ENCODE measurements at places on chromosomes 1 and 21.

GRCh38 chr1:160076295-160076694, 5.0 kb upstream of the KCNJ9 start:
- DNase-seq, result no peak

DNA sequence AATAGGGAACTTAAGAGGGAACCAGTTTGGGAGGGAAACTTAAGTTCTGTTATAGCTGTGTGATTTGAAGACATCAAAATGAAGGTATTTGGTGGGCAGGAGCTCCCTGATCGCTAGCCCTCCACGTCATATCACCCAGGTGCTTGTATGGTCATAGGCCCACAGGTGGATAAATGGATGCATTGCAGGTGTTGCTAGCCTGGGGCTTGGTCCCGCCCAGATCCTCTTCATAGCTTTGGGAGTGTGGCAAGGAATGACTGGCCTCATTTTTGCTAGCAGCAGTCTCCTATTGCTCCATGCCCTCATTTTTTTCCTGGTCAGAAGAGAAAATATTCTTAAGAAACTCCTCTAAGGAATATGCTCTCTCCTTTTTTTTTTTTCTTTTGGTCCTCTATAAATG, 11.3 kb downstream of the GNPAT start:
- no peak for DNase-seq

GRCh38 chr1:247286134-247286670, 30.3 kb downstream of the VN1R5 start:
- no peak for DNase-seq

DNA sequence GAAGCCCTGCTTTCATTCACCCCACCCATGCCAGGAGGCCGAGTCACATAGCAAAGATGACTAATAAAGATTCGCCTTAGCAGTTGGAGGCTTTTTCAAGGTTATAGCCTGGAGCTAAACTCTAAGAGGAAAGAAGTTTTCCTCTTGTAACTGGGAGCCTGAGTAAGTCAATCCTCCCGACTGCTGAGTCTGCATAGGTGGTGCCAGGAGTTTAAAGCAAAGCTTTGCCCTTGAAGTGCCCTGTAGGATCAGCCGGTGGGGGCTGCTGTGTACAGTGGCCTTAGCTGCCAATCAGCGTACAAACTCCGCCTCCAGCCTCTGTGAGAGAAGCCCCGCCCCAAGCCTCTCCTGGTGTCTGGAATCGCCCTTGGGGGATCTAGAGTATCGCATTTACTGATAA, 147.5 kb upstream of the SPATA6 start:
- no peak for DNase-seq

DNA sequence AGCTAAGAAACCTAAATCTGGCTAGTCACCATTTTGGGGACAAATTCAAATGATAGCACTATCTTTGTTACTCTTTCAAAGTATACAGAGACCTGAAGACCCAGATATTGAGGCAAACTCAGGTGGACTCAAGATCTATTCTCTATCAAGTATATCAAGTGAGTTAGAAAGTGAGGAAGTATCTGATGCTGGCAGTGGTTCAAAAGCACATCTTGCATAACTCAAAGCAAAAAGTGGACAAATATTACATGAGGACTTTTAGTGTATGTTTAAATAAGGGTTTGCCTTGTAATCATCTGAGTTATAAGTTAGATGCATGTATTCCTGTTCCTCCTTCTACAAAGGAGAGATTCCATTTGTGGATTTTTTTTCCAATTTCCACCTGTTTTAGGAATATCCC, 338.4 kb downstream of the DISC1 start:
- no peak for DNase-seq

- DNase-seq, result no peak
Measured at GRCh38 chr1:53503433-53504217, 44.4 kb downstream of the DMRTB1 start.

DNA sequence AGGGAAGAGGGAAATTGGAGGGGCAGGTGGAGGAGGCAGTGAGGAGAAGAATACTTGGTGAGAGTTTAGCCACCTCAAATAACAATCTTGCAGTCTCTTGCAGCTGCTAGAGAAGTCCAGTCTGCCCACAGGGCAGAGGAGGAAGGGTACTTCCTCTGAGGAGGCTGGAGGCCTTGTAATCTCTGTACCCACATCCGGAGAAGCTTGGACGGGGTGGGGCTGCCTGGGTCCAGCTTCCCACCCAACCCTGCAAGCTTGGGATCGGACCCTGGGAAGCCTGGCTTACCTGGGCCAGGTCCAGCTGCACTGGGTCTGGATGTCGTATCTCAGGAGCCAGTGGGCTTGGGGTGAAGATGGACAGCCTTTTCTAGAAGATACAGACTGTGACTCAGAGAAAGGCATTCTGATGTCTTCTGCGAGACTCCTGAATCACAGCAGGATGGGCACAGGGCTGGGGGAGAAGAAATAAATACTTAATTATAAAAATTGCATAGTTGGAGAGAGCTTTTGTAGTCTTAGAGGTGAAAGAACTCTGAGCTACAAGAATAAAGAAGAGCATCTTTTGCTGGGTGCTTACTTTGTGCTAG, 111.8 kb upstream of the JUN start:
- DNase-seq, result no peak

GRCh38 chr1:3213730-3214129, 144.7 kb downstream of the PRDM16 start:
- no peak for DNase-seq

DNA sequence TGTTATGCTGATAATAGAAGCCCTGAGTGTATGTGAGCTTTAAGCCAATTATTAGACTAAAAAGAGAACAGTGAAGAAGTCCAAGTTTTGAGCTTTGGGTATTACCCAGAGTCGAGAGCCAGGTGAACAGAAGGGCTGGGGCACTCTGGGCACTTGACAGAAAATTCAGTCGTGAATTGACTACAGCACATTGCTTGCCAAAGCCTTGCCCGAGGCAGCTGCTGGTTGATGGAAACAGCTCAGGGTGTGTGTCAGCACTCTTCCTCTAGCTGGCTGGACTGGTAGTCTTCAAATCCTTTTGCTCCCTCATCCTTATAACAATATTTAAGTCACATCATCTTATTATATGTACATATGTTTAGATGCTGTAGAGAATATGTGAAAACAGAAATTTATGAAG, 21.3 kb downstream of the PDE4B start:
- peak; percentile 44 for DNase-seq

- DNase-seq, result no peak
Measured at GRCh38 chr1:234916840-234917239, 211.8 kb downstream of the TOMM20 start.

GRCh38 chr1:116933606-116934515, 24.1 kb downstream of the PTGFRN start:
- DNase-seq, result no peak

- no peak for DNase-seq
Measured at GRCh38 chr1:62218604-62219003, 24.0 kb downstream of the L1TD1 start.

DNA sequence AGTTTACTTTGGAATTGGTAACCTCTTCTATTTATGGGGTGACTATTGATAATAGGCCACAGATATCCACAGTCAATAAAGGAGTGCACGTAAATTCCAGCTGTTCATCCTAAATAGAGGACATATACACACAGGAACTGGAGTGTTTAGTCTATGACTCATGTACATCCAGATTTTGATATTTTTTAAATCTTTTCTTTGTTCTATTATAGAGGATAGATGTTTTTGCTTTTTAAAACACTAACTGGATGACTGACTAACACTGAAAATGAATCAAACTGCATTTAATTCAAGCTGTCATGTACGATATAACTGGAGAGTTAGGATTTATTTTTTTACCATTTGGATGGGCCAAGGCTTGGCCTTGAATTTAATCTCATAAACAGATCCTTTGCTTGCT, 45.9 kb downstream of the RGL1 start:
- no peak for DNase-seq

GRCh38 chr1:153957744-153958110, 685 bp downstream of the CRTC2 start:
- no peak for DNase-seq

DNA sequence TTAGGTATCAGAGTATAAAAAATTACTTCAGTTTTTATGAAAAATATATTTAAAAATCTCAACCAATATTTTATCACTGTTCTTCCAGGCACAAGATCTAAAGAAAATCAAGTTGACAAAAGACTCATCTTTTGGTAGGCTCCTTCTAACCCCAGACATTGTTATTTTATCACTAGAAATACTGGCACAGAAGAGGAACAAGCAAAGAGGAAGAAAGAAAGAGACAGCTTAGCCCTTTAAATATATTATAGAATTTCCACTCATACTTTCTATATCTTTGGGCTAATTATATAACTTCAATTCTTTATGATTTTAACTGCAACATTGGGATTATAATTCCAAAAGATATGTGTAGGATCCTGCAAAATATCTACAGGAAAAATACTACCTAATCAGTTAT, 32.4 kb downstream of the SPTA1 start:
- DNase-seq, result no peak

Measured in hippocampal formation (tissue), 2 donors.